Stimulated activated CD8-positive, alpha-beta memory T cell treated with anti-CD3 and anti-CD28 coated beads, Interleukin-4, amount 100 ng/mL, for 1 hour (primary cell): ENCODE measurements at places on chromosomes 11 and 22.

- no peak for DNase-seq
Observed at GRCh38 chr11:118530180-118530682, 761 bp upstream of the TMEM25 start.

- no peak for DNase-seq
Observed at GRCh38 chr11:74417379-74417804, 19.2 kb upstream of the PGM2L1 start.

DNA sequence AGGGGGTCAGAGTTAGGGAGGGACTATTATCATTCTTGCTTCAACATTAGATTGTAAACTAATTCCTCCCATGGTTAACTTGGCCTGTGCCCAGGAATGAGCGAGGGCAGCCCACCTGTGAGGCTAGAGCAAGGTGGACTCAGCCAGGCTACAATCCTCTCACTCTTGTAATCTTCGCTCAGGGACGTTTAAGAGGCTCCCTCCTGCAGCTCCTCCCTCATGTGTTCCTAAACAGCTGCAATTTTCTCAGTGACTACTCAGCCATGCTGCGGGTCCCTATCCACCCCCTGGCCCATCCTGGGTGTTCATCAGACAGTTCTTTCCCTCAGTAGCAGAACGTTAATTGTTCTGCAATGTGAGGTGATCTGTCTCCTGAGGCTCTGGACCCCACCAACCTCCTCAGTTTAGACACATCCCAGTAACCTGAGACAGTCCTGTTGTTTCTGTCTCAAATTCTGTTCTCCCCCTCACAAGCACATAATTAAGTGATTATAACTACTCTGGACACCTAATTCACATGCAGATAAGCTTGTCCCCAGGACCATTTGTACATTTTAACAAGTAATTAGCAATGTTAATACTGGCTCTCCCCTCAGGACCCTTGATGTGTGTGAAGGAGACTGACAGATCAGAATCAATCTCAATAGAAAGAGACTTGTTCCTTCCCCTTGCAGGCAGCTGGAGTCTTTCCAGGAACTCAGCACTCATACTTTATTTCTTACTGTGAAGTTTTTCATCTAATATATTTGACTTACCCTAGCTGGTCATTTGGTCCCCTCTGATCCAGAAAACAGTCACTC, 337.2 kb upstream of the B3GAT1 start:
- DNase-seq, result no peak

- DNase-seq, result no peak
Observed at GRCh38 chr11:11230802-11231562, 122.1 kb downstream of the CSNK2A3 start.

GRCh38 chr11:107408762-107409211, 48.8 kb downstream of the CWF19L2 start:
- no peak for DNase-seq
